ENCODE measurements at places on chromosomes 6 and 20.

- DNase-seq, result no peak
Measured at GRCh38 chr6:159913375-159913774, 22.6 kb downstream of the MAS1 start.

- no peak for DNase-seq
Measured at GRCh38 chr6:128070406-128070805, 169.5 kb upstream of the THEMIS start.

GRCh38 chr20:50395914-50396488 lies 114.2 kb upstream of the PTPN1 start:
- DNase-seq, result no peak

DNA sequence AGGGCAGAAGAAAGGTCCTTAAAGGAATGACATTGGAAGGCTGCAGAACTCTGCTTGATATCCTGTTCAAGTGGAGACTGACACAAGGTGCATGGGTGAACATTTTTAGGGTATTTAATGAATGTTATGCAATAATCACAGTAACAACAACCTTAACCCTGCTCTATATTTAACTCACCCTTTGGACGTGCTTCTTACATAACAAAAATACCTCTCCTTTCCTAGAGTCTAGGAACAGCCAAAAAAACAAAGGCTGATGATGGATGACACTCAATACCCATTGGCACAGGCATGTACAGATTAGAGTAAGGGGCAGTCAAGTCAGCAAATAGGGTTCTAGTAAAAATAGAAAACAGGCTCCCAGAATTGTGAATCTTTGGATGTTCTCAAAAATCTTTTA lies 30.6 kb downstream of the ROS1 start:
- DNase-seq, result no peak

DNA sequence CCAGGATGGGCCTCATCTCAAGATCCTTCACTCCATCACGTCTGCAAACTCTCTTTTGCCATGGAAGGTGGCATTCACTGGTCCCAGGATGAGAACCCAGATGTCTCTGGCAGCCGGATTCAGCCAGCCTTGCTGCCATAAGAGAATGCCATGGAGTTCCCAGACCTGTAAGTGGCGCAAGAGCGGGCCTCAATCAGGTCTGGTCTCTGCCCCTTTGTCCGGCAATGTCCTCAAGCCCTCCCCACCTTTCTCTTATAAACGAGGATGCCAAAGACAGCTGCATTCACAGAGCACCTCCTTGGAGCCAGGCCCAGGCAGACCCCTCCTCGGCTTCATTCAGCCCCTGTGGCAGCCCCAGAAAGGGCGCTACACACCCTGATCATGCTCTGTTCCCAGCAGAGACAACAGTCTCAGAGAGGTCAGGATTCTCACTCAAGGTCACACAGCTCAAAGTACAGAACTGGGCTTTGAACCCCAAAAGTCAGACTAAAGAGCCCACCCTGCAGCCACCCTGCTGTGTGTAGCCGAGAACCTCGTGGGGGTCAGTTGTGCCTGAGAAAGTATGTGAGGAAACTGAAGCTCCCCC lies 263.7 kb downstream of the TAF4 start:
- no peak for DNase-seq

DNA sequence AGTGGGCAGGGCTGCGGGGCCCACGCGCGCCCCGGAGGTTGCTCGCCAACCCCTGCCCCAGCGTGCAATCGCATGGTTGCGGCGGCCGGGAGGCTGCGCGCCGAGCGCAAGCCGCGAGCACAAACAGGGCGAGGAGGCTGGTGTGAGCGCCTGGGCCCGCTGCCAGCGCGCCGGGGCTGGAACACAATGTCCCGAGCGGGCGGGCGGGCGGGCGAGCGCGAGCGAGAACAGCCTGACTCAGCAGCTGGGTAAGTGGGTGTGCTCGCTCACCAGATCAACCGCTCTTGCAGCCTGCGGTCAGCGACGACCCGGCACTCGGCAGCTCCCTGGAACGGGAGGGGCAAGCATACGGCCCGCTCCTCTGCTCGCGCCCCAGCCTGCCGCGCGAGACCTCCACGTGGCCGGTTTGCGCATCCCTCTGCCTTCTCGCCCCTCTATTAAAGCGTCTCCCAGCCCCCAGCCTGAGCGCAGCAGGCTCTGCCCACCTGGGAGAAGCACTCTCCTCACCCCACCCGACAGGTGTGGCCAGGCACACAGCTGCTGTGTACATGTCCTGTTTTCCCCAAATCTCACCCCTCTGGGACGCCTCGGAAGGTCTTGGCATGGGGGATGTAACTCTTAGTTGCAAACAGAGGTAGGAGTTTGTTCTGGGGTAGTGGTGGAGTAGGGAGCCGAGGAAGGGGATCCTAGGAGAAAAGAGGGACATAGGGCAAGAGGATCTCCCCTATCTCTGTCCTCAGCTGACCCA lies 8.7 kb upstream of the ARMC12 start:
- peak; percentile 34 for DNase-seq

DNA sequence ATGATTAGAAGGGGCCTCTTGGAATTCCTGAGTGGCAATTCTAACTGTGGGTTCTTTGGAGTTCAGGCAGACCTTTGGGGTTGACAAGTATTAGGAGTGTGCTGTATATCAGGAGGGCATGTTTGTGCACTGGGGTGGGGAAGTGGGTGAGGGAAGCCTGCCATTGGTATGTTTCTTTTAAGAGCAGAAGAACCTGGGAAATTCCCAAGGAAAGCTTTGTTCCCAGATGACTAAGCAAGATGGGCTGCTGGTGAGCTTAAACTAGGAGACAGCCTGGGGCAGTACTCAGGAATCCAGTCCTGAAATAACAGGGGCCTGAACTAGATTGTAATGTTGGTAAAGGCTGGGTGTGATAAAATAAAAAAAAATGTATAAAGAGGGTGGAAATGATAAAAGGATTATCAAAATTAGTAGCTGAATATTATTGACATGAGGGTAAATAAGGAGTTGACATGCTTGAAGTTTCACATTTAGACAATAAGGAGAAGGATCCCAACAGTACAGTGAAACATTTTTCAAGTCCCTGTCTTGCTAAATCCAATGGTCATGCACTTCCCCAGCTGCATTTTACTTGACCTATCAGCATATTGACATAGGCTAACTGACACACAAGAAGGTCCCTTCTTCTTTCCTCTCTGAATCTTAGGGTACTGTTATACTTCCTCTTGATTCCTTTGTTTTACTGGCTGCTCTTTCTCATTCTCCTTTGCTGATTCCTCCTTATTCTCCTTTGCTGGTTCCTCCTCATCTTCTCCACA lies 18.4 kb upstream of the IFNGR1 start:
- DNase-seq, result no peak

GRCh38 chr6:160258346-160259142 lies at the start of gene SLC22A2:
Gene SLC22A2, minus strand, starts transcription at chr6:160258821. Its CDS starts 64 bp downstream, at chr6:160258757.
- no peak for DNase-seq

DNA sequence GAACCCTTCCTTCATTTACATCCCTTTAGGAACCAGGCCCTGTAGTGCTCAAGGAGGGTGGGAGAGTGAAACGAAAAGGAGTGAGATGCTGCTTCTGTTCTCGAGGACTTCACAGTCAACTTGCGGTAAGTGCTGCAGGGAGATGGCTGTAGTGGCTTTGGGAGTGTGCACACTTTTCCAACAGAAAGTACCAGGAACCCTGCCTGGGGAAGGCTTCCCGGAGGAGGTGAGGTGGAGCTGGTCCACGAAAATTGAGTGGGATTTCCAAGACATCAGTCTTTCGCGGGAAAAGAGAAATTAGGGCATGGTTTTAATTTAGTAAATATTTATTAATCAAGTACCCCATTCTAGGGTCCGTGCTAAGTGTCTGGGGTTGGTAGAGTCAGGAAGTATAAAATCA lies 12.7 kb downstream of the TRIM31 start:
- DNase-seq, result no peak

- no peak for DNase-seq
Measured at GRCh38 chr20:18886756-18887155, 73.2 kb downstream of the SCP2D1 start.

GRCh38 chr6:30810813-30811339 lies 66.5 kb upstream of the IER3 start:
- DNase-seq, result no peak

- no peak for DNase-seq
Measured at GRCh38 chr6:162343198-162343935, 384.2 kb downstream of the PRKN start.

- DNase-seq, result no peak
Measured at GRCh38 chr20:62650551-62651284, 8.4 kb downstream of the SLCO4A1 start.

- no peak for DNase-seq
Measured at GRCh38 chr6:29517728-29518440, 30.1 kb upstream of the MAS1L start.

DNA sequence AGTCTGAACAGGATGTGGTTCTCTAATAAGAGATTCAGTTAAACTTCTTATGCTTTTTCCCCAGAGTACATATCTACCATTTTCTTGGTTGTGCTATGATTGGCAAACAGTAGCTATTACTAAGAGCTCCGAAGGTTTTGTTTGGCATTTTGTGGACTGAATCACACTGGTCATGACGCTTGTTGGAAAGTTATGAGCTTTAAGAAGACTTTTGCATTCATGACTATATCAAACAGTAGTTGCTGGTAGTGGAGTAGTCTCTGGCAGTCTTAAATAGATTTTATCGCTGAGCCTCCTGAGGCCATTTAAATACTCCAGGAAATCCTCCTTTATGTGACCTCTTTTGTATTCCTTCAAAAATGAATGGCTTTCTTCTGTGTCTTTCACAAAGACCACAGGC lies 40.8 kb downstream of the CCDC170 start:
- DNase-seq, result no peak

DNA sequence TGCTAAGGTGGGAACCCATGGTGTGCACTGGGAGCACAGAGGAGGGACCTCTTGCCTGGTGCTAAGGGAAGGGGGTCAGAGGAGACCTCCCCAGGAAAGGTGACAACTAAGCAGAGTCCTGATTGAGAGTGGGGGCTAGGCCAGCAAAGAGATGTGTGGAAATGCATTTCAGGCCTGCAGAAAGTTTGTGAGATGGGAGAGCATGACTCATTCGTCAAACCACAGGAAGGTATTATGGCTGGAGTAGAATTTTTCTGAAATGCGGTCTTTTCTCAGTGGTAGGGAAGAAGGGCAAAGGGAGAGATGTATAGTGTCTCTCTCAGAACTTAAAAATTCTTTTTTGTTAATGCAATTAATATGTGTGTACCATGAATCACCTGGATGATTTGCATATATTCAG lies 23.6 kb upstream of the EDN1 start:
- DNase-seq, result no peak

- DNase-seq, result no peak
Measured at GRCh38 chr6:72758901-72759300, 137.0 kb downstream of the KCNQ5 start.

GRCh38 chr6:713351-713750 lies 20.4 kb upstream of the EXOC2 start:
- DNase-seq, result no peak

DNA sequence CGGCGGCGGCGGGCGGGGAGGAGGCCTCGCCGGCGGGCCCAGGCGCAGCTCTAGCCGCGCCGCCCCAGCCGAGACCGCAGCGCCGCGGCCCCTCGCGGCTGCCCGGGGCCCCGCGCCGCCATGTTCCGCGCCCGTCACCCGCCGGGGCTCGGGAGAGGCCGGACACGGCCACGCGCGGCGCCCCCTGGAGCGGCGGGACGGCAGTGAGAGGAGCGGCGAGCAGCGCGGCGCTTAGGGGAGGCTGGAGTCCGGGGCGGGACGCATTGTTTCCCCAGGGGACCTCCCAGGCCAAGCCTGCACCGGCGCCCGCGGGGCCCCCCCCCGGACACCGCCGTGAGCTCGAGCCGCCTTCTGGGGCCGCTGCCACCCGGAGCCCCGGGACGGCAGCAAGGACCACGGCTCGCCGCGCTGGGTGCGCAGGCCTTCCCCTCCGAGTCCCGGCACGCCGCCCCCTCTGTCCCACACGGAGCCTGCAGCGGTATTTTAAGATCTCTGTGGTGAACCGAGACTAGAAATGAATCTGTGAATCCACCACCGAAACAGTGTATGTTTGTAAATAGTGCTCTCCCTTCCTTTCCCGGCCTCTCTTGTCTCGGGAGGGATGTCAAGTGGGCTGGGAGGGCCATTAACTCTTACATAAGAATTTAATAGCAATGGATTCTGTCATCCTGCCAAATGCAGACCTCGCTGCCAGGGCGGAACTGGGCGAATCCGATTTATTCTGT lies 424 bp upstream of the KIF13A start:
- DNase-seq, result peak; percentile 4

GRCh38 chr20:14963262-14963663 lies 625.9 kb upstream of the FLRT3 start:
- no peak for DNase-seq

GRCh38 chr6:78484198-78485064 lies 382.9 kb upstream of the IRAK1BP1 start:
- no peak for DNase-seq

DNA sequence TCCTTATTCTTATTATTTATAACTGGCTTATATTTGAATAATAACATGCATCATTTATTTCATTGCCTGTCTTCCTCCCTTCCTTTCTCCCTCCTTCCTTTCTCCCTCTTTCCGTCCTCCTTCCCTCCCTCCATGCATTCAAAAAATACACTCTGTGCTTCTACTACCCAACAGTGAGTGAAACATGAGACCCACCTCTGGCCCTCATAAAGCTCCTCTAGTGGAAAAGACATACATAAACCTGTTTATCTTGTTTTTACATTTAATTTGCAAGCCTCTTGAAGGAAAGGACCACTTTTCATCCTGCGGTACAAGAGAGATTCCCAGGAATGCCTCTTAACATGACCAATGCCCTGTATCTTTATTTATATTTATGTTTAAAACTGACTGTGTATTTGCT lies 21.8 kb upstream of the ISM1 start:
- peak; percentile 29 for DNase-seq

- no peak for DNase-seq
Measured at GRCh38 chr20:45948261-45948733, 13.8 kb downstream of the PCIF1 start.

DNA sequence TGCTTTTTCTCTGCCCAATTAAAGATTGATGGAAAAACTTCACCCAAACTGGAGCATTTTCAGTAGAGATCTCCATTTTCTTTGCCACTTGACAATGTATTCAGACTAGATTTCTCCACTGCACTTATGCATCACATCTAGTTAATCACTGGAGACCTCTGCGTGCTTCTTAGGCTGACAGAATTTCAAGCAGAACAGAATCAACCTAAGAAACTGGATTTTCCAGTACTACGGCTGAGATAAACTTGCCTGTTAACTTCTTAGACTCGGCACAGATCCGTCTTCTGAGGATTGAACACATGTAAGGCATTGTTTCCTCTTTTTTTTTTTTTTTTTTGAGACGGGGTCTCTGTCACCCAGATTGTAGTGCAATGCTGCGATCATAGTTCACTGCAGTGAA lies 139.2 kb downstream of the LRRC1 start:
- DNase-seq, result no peak

GRCh38 chr6:137601471-137601870 lies 107.3 kb upstream of the OLIG3 start:
- no peak for DNase-seq

DNA sequence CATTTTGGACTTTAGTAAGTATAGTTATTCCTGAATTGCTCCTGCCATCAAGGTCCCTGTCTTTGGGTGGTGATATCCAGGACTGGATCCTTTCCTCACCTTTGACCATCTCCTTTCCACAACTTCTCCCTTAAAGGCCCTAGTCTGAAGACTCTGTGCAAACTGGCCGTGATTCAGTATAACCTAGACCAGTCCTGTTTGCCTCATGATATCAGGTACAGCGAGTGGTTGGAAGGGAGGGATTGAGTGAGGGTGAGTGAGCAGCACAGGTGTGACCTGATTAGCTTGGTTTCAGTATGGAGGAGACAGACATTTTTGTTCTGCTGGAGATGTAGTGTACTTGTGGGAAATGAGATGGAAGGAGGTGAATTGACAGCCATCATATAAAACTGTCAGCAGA lies 2.3 kb upstream of the RRP36 start:
- DNase-seq, result no peak

GRCh38 chr6:31581434-31582229 lies 592 bp downstream of the LTB start:
- DNase-seq, result no peak
